ENCODE measurements at places on chromosomes 6 and 20.
A peak's percentile ranks its signal among the peaks of the same experiment; 100 is the strongest.

- no peak for DNase-seq
These were observed 117.8 kb upstream of the SUPT3H start for GRCh38 chr6:45495429-45496084.

GRCh38 chr6:116463301-116463700 lies 2.1 kb downstream of the CALHM6 start:
- DNase-seq: no peak

GRCh38 chr6:53517021-53517420 lies 27.9 kb downstream of the GCLC start:
- peak; percentile 27 for DNase-seq

DNA sequence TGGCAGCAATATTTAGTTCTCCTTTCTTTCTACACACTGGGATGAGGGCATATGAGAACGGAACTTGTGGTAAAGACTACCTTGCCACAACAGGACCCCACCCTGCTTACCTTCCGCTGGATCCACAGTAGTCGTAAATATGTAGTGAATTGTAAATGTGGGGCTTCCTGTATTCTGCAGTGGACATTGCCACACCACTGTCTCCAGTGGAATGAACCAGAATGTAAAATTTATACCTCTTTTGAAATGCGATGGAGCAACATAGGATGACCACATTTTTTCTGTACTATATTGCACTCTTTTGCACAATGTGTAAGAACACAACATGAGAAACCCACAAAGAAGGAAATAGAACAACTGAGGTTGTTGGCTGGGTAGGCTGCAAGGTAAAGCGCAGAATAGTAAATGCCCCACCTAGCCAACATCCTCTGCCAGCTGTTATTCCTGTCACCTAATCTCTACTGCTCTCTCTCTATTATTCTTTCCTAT lies 16.1 kb upstream of the RIPOR2 start:
- no peak for DNase-seq

DNA sequence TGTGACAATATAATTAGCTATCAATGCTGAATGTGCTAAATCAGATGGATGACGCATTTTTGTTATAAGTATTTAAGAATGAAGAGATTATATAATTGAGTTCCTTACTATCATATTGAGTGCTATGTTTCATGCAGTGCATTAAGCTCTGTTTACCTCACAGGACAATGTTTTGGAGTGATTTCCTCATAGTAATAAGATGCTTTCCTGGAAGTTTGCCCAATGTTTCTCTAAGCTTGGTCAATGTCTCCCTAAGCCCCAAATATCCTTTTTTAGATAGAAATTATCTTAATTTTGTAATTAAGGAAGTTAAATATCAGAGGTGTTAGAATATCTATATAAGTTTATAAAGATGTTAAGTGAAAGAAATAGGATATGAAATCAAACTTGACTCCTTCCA lies 489.6 kb downstream of the MMUT start:
- DNase-seq: peak; percentile 32

GRCh38 chr20:56552911-56553629 lies 20.0 kb downstream of the FAM209B start:
- DNase-seq: no peak

- DNase-seq: peak; percentile 50
These were observed 101.4 kb downstream of the SLX4IP start for GRCh38 chr20:10536531-10536930.

DNA sequence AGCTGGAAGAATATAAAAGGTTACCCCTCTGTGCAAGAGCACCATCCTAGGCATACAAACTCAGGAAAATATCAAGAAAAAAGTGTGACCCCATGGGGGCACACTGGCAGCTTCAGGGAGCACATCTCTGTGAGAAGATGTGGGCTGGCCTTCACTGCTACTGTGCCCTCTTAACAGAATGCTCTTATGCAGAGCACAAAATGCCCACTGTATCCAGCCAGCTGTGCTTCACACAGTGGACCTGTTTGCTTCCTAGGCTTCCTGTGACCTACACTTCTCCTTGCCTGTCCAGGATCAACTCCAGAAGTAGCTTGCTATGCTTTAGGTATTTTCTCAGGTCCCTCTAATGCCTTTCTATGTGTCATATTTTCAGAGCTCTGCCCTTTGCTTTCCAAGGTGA lies 380.2 kb upstream of the MMS22L start:
- DNase-seq: no peak

DNA sequence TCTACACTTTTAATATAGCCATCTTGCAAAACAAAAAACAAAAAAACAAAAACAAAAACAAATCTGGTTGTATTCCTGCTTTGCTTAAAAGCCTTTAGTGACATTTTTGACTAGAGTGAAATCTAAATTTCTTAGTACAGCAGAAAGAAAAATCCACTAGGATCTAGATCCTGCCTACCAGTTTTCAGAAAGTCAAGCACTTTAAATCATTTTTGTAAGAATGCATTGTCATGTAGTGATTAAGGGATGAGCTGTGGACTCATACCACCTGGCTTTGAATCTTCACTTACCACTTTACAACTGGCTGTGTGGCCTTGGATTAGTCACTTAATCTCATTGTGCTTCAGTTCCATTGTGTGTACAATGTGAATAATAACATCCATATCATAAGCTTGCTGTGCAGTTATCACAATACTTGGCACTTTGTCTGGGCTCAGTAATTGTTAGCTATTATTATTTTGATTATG lies 4.0 kb downstream of the MKKS start:
- DNase-seq: no peak

GRCh38 chr20:12763406-12763805 lies 245.4 kb upstream of the SPTLC3 start:
- no peak for DNase-seq

DNA sequence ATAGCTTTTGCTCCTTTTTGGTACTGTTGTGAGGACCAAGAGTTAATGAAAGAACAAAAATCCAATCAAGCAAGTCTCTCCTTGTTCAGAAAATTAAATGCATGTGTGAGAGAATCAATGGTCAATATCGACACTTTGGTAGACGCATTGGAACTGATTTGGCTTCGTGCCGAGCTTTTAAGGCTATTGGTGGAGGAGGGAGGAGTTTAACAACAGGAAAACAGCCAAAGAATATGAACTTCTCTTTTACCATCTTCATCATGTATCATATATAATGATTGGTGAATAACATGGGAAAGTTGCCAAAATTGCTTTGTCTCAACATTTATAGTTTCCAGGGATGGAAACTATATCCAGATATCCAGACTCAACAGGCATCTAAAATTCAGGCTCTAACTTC lies 266.5 kb upstream of the CITED2 start:
- DNase-seq: no peak

All from fibroblast of villous mesenchyme (primary cell).